HFF-Myc (cell line): ENCODE measurements at places on chromosomes 3 and 15.

DNA sequence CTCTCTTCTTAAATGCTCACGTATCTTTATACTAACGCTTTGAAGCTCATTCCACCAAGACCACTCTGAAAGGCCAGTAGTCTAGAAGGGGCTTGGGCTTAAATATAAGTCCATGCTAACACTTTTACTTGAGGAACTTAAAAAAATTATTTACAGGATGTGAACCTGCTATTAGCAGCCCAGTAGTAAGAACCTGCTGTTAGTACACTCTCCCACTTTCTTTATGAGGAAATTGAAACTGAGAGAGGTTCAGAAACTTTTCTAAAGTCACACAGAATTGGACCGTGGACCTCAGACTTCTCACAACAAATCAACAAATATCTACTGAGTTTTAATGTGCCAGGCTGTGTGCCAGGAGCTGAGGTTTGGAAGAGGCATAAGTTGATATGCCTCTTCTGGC lies 53.4 kb downstream of the SYNPR start:
- DNase-seq, result no peak

GRCh38 chr3:141240687-141241615 lies 9.3 kb downstream of the PXYLP1 start:
- peak; percentile 60 for DNase-seq

GRCh38 chr3:66819993-66820501 lies 178.1 kb upstream of the KBTBD8 start:
- no peak for DNase-seq

DNA sequence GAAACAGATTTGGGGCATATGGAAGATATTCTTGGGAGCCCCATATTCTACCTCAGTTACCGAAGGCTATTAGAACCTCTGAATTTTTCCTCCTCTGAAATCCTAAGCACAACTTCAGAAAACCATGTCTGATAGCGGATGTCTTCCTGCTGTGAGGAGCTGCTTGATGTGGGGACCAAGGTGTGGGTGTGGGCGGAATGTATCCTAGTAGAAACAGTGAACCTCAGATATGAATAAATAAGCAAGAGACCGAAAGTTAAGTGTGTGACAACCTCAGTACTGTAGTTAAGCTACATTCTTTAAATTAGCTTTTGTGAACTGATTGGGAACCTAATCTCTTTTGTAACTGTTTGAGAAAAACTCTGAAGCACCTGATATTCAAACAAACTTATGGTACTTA lies 46.9 kb downstream of the SENP2 start:
- no peak for DNase-seq

- no peak for DNase-seq
Measured at GRCh38 chr3:194075802-194076460, 60.0 kb upstream of the HES1 start.

DNA sequence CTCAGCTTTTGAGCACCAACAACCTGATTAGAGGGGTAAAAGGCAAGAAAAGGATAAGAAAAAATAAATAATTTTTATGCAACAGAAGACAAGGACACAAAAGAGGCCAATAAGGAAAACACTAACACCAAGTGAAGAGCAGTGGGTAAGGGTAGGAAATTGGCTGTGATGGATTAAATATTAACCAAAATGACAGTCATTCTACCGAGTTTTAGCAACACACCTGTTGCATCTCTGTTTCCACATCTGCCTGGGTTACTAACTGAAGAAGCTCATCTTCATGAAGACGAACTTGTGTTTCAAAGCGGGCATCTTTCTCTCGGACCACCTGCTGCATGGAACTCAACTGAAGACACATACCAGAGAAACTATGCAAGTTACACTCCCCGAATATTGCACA lies 30.1 kb downstream of the GOLGB1 start:
- DNase-seq, result no peak

GRCh38 chr3:179948740-179949139 lies 88.0 kb downstream of the PEX5L start:
- no peak for DNase-seq

DNA sequence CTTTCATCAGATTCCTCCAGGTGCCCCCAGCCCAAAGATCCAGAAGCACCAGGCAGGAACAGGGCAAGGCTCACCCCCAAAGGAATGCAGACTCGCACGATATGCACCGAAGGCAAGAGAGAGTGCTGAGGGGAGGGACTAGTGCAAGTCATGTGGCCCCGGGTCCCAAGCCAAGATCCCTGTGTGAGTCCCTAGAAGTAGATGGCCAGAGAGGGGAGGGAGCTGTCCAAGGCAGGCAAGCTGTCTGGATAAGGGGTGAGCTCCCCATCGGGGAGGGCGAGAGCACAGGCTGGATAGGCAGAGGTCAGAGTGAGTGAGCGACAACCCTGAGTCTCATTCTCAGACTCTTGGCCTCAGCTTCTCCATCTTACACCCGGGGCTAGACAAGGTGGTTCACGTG lies 171.5 kb upstream of the LINGO1 start:
- DNase-seq, result no peak

DNA sequence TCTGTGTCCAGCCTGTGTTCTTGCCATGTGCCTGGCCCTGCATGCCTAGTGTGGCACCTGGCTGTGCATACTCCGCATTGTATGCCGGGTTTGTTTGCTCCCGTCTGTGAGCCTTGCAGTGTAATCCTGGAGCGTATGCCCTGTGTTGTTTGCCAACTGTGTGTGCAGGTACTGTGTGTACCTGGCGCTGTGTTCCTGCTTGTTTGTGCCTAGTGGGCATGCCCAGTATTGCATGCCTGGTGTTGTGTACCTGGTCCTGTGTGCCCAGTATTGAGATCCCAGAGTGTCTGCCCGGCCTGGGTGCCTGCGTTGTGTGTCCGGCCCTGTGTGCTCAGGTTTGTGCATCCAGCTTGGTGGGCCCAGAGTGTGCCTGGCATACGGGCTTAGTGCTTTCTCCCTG lies 54.5 kb upstream of the CHRNA7 start:
- no peak for DNase-seq

DNA sequence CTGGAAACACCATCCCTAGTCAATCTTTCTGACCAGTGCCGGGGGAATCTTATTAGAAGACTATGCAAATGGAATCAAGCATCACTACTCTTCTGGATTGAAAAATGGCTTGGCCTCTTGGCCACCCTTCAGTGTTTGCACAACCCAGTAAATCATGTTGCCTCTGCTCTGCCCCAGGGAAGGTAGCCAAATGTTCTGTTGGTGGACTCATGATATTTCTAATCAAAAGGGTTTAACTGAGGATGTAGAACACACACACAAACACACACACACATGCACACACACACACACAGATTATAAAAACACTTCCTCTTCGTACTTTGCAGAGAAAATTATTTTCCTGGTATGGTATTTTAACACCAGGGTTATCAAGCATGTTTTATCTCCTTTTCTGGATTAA lies 7.9 kb downstream of the RBP2 start:
- no peak for DNase-seq

DNA sequence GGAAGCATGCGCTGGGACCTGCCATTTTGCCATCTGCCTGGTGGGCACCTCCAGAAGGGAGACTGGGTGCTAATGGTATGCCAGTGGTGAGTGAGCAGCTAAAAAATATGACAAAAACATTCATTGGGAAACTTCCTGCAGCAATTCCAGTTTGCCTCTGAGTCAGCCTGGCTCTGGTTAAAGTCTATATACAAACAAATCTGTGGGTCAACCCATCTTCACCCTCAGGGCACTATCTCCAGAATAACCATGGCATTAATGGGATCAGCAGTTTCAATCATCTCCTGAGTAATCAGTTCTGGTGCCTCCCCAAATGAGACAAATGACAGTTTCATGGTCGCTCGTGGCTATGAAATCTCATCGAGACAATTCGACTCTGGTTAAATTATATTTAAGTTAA lies 21.5 kb downstream of the FRMD4B start:
- no peak for DNase-seq

DNA sequence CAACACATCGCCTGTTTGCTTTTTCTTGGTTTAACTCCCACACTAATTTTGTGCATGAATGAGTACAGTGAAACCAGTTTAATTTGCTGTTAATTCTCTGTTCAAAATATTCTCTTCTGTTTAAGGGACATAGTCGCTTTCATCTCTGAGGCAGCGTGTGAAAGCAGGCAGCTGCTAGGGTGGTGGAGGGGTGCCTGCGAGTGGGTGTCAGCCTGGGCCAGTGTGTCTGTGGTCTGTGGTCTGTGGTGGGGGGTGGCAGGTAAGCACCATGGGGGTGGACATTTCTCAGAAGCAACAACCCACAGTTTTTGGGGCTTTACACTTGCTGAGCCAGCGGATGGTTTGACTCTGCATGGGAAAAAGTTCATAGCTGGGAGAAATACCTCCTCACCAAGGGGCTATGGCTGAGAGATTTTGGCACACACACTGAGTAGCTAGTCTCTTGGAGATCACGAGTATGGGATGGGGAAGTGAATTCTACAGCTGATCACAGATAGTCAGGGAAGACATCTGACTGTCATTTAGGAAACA lies 109.2 kb downstream of the EPHB1 start:
- DNase-seq, result no peak

- no peak for DNase-seq
Measured at GRCh38 chr3:184059424-184059823, 6.6 kb downstream of the HTR3C start.

DNA sequence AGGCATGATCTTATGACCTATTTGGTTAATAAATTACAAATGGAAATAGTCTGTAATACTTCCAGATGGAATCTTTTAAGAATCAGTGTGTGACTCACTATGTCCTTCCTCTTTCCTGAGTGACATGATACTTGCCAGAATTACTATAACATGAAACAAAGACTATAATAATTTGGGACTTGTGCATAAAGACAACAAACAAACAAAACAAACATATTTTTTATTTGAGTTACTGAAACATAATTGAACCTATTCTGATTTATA lies 1268.1 kb downstream of the OTOL1 start:
- no peak for DNase-seq

GRCh38 chr3:9913601-9914000 lies 3.3 kb upstream of the IL17RC start:
- no peak for DNase-seq

- no peak for DNase-seq
Measured at GRCh38 chr15:99343881-99344551, 92.7 kb downstream of the LRRC28 start.

DNA sequence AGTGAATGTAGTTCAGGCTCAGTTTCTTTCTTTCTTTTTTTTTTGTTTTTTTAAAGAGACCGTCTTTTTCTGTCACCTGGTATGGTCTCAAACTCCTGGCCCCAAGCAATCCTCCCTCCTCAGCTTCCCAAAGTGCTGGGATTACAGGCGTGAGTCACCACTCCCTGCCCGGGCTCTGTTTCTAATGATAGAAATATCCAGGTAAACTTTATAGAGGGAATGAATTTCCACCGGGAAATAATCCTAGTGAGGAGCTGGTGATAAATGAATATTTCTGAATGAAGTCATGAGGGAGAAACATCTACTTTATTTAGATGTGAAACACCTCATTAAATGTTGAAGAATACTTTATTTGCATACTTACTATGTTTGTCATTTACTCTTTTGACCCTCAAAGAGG lies 7.2 kb downstream of the RNF13 start:
- DNase-seq, result no peak

GRCh38 chr3:146314871-146315270 lies 64.0 kb upstream of the PLSCR4 start:
- DNase-seq, result no peak

DNA sequence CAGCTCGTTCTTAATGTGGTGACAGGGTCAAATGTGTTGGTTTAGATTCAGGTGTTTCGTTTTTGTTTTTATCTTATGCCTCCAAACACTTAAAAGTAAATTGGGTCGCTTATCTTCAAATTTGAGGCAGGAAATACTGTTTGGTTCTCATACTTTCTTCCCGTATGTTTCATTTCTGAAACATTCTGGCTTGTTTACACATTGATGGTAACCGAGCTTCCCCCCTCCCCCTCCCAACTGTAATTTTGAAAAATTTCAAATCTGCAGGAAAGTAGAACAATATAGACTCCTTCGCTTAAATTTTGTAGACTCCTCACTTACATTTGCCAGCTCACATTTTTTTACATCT lies 64.9 kb downstream of the CMTM8 start:
- DNase-seq, result no peak

DNA sequence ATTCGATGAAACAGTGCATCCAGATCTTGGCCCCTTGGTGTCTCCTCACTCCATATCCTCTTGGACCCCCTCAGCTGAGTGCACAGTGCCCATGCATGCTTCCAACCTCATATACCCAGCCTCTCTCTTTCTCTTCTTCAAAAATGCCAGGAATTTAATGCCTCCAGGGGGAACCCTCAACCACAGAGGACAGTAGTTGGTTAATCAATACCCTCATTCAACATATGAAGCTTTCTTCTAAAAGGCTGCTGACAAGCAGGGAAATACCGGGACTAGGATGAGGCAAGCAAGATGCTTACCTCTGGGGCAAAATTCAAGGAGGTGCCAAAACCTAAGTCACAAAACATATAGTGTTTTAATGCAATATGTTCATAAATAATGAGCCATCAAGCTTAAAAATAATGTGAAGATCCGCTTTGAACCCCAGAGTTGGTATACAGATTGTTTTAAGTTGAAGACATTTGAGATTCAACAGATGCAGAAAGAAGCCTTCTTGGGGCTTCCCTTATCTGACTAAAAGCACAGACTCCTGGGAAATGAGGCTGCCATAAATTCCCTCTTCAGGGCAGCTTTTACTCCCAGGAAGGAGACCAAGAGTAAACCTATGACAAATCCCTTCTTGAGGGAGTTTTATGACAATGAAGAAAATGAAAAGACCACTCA lies 48.2 kb upstream of the FHIT start:
- no peak for DNase-seq

DNA sequence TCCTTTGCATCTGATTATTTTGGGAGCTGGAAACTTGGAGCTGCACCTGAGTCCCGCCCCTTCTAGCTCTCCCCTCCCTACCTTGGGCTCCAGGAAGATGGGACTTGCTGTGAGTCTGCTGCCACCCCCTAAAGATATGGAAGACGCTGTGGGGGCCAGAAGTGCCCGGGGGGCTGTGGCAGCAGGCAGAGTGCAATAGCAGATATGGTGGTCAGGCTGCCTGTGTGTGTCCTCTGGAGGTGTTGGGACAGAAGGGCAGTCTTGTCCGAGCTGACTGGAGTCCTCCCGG lies 485 bp downstream of the PAK6 start:
- no peak for DNase-seq

GRCh38 chr3:4729061-4729973 lies 236.2 kb downstream of the ITPR1 start:
- no peak for DNase-seq

- DNase-seq, result no peak
Measured at GRCh38 chr3:192422997-192423342, 304.4 kb downstream of the FGF12 start.

DNA sequence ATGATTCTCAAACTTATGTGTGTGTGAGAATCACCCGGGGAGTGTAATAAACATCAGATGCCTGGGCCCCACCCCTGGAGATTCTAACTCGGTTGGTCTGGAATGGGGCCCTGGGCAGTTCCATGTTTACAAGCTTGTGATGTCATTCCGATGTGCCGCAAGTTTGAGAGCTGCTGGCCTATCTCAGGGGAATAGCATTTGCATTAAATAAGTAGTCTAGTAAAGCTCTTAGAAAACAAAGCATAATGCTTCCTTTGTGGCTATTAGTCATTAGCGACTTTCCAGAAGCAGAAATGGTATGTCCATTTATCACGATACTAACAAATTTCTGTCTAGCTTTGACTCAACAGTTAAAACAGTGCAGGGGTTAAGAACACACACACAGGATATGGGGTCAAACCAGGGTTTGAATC lies 20.9 kb downstream of the PGBD4 start:
- peak; percentile 91 for DNase-seq
